ENCODE measurements at places on chromosomes 3 and 15. TPM values are rescaled to one million over a fixed set of nuclear protein-coding genes. Genes with fewer than 3 reads are reported as not detected.

The MCCC1 gene
- total RNA-seq: 20.2 TPM

The NGRN gene
- total RNA-seq: 99.1 TPM

The CKMT1B gene
- 43.7 TPM for total RNA-seq

The LRRC49 gene
- total RNA-seq: 5.5 TPM

The CATSPER2 gene
- 4.7 TPM for total RNA-seq

The ANKRD63 gene
- not detected for total RNA-seq

The CCDC54 gene
- not detected for total RNA-seq

The C3orf22 gene
- not detected for total RNA-seq

The AGBL1 gene
- total RNA-seq: not detected

The DNAJA4 gene
- 26.5 TPM for total RNA-seq

The LDHAL6B gene
- total RNA-seq: not detected

The C3orf70 gene
- under 0.01 TPM for total RNA-seq

The PDHB gene
- 37.5 TPM for total RNA-seq

The TLNRD1 gene
- total RNA-seq: 7.4 TPM

The SOX14 gene
- not detected for total RNA-seq

The SKOR1 gene
- total RNA-seq: under 0.01 TPM
